Neuronal stem cell (in vitro differentiated cells): ENCODE measurements at places on chromosomes 13 and 19.

- DNase-seq = no peak
Measured at GRCh38 chr13:62433660-62434059, 1018.0 kb upstream of the PCDH20 start.

DNA sequence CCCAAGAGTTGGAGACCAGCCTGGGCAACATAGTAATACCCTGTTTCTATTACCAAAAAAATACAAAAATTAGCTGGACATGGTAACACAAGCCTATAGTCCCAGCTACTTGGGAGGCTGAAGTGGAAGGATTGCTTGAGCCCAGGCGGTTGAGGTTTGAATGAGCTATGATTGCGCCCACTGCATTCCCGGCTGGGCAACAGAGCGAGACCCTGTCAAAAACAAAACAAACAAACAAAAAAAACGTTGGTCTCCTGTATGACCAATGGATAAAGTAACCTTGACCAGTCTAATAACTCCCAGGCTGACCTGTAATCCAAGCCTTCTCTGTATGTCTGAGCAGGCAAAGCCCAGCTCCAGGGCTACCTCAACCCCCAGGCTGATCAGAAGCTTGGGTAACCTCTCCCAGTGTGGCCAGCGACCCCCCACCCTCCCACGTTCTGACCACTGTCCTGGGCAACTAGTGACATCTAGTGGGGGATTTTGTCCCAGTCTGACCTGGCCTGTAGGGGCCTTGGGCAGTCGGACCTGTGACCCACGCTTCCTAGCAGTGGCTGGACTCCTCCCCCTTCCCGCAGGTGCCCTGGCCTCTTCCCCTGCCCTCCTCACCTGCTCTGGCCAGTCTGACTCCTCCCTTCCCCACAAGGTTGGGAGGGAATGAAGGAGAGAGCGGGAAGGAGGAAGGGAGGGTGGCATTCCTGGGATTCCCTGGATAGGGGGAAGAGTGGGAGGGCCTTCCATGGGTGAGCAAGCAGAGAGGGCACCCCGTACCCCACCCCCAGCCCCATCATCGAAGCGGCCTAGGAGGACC lies 1.0 kb upstream of the BCAM start:
- peak; percentile 64 for DNase-seq

GRCh38 chr19:7636317-7636690 lies 606 bp upstream of the STXBP2 start:
- no peak for DNase-seq

DNA sequence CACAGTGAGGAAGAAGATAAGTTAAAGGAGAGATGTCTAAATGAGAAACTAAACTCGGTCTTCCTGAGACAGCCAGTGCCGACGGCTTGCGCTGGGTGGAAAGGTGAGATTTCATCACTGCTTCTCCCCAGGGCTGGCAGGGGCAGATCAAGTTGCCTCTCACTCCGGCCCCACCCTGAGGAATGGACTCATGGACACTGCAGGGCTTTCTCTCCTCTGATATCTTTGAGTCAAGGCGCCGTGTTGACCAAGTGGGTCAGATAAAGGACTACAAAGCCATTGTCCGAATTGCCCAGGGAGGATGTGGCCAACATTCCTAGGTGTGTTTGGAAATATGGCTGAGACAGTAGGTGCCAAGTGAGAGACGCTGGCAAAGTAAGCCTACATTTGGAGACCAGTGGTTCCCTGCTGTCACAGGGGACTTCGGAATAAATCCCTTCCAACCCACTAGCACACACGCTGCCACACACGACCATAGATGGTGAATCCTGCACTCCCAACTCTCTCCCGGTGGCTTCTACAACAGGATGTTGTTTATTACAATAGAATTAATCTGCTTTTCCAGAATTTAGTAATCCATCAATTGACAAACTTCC lies 156.5 kb upstream of the TSC22D1 start:
- DNase-seq = no peak

- no peak for DNase-seq
Measured at GRCh38 chr13:106401081-106401480, 134.4 kb downstream of the EFNB2 start.

- no peak for DNase-seq
Measured at GRCh38 chr13:41458761-41459431, 1.5 kb downstream of the RGCC start.

DNA sequence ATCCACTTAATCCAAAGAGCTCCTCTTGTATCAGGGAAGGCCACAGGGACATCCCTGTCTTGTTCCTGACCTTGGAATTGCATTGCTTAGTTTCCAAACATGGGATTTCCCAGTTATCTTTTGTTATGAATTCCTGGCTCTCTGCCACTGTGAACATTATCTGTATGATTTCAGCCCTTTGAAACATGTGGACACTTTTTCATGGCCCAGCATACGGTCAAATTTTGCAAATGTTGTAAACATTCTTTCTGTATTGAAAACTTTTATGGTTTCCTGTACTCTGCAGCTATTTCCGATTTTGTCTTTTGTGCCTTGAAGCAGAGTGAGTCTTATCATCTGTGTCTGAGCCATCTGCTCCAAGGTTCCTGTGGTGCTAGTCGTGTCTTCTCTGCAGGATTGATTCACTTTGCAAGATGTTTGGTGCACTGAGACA lies 4.5 kb upstream of the CFAP97D2 start:
- no peak for DNase-seq

DNA sequence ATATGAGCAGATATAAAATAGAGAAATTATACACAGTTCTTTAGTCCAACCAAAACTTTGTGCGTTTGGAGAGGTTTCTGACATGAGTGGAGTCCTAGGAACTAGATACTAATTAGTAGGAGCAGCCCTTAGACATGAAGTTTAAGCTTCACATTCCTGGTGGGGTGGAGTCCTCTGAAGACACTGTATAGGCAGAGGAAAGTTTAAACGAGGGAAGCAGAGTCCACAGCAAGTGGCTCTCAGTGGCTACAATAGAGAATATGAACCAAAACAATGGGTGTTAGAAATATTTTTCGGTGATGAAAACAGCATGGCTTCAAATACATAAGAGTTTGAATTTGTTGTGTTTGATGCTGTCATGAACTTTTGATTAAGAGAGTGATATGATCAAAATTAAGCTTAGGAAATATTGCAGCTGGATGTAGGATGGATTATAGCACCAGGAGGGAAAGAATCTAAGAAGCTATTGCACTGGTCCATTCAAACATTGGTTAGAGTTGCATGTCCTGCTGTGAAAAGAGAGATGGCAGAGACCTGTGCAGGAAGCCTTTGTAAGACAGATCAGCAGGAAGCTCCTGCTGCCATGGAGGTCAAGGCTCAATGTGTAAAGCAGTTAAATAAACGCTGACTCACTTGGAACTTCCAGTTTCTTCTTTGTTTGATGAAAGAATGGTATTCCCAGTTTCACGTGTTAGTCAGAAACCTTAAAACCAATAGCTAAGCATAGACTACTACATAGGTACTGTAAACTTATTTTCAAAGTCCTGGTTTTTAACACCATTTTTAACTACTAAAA lies 175.2 kb downstream of the TDRD3 start:
- no peak for DNase-seq

DNA sequence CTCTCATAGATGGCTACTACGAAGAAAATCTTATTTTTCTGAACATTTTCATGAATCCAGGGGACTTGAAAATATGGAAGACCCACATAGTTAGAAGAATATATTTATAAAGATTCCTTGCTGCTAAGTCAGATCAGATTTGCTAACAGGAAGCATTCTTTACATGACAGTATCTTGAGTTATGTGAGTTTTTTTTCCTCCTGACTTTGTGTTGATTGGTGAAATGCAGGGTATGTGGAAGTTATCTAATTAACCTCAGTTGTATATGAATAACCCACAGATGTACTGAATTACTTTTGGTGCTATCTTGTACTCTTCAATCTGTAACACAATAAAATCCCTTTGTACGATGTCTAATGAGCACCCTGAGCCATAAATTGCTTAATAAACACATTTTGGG lies 53.8 kb downstream of the ESD start:
- DNase-seq = no peak

DNA sequence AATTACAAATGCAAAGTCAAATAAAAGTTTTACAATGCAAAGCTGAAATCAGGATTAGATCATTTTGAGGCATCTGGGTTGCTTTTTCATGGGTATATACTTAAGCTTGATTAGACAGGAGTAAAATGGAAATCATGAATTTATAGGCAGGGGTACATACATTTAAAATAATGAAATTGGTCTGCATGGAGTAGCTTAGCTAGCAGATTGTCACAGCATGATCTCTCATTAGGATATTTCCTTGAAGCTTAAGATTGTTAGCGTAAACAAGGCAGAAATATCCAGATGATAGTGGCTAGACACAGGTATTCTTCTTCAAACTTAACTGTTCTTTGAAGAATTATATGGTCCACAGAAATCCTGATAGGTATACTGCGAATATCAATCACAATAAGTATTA lies 1627.0 kb upstream of the PCDH20 start:
- DNase-seq = no peak

- DNase-seq = no peak
Measured at GRCh38 chr19:33363476-33363875, 10.0 kb upstream of the CEBPG start.
